Renal pelvis (tissue), 12 donors: ENCODE measurements at places on chromosomes 1 and 21. TPM values are rescaled to one million over a fixed set of nuclear protein-coding genes. Genes with fewer than 3 reads are reported as not detected.

DNA sequence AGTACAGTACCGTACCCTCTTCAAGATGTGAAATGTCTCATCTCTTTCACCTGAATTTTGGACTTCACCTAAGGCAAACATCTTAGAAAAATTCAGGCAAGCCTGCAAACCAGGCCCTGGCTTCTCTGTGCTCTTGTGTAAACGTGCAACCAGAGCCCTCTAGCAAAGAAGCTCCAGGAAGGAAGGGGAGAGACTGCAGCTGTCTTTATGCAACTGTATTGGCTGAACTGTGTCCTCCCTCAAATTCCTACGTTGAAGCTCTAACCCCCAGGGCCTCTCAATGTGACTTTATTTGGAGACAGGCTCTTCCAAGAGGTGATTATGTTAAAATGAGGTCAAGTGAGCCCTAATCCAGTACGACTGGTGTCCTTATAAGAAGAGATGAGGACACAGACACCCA, 60.3 kb downstream of the SLC45A1 start:
- DNase-seq, result no peak

CD1E gene
- polyA plus RNA-seq, result 0.17 TPM

GRCh38 chr1:51898090-51898734, 19.7 kb upstream of the NRDC start:
- peak; percentile 9 for DNase-seq

TFF2 gene
- polyA plus RNA-seq, result not detected

DNA sequence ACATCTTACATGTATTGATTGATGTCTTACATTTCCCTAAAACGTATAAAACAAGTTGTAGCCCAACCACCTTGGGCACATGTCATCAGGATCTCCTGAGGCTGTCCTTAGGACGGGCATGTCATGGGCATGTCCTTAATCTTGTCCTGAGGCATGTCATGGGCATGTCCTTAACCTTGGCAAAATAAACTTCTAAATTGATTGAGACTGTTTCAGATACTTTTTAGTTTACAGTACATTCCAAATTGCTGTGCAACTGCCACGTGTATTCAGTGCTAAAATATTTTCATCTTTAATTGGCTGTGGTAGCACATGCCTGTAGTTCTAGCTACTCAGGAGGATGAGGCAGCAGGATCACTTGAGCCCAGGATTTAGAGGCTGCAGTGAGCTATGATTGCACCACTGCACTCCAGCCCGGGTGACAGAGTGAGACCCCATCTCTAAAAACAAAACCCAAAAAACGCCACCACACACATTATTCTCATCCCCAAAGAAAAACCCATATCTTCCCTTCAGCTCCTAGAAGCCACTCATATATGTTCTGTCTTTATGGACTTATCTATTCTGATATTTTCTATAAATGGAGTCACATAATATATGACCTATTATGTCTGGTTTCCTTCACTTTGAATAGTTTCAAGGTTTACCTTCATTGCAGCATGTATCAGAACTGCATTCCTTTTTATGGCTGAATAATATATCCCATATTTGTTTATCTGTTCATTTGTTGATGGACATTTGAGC, 96.0 kb upstream of the BTG3 start:
- DNase-seq, result no peak

DNA sequence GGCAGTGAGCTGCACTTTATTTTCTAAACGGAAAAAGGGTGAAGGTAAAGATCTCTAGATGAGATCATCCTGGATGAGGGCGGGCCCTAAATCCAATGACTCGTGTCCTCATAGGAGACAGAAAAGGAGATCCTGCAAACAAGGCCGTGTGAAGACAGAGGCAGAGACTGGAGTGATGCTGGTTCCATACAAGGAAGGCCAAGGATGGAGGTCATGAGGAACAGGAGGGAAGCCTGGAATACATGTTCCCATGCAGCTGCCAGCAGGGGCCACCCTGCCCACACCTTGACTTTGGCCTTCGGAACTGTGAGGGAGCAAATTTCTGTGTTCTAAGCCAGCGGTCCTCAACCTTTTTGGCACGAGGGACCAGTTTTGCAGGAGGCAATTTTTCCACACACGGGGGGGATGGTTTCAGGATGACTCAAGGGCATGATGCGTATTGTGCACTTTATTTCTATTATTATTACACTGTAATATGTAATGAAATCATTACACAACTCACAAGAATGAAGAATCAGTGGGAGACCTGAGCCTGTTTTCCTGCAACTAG, 94.3 kb downstream of the PSMG1 start:
- no peak for DNase-seq

NEK2 gene
- polyA plus RNA-seq, result 20.1 TPM

GRCh38 chr1:94056171-94056570, 64.8 kb downstream of the ABCA4 start:
- no peak for DNase-seq

LDLRAD1 gene
- 0.07 TPM for polyA plus RNA-seq

TRNP1 gene
- polyA plus RNA-seq, result 5.5 TPM

GRCh38 chr1:160789702-160790611, 6.0 kb upstream of the LY9 start:
- DNase-seq, result no peak

SLC35F3 gene
- 0.49 TPM for polyA plus RNA-seq

- DNase-seq, result no peak
Measured at GRCh38 chr1:207334337-207334736, 12.9 kb downstream of the CD55 start.

LRRC71 gene
- polyA plus RNA-seq, result 0.96 TPM

- DNase-seq, result no peak
Measured at GRCh38 chr1:20071416-20071815, 1.4 kb downstream of the PLA2G5 start.

- no peak for DNase-seq
Measured at GRCh38 chr1:150273311-150273710, 721 bp downstream of the C1orf54 start.

DNA sequence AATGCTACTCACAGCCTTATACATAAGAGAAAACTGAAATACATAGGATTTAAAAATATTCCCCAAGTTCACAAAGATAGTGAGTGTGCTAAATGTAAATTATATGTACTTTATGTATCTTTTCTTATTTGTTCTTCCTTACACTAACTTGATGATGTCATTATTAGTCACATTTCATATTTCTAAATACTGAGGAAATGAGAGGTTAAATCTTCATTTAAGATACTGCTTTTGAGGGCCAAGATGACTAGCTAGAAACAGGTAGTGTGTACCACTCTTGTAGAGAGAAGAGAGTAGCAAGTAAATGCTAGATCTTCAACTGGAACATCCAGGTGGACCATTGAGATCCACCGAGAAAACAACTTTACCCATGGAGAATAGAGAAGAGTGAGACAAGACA, 29.8 kb downstream of the PYHIN1 start:
- DNase-seq, result no peak

KLHDC7A gene
- 14.3 TPM for polyA plus RNA-seq

DNA sequence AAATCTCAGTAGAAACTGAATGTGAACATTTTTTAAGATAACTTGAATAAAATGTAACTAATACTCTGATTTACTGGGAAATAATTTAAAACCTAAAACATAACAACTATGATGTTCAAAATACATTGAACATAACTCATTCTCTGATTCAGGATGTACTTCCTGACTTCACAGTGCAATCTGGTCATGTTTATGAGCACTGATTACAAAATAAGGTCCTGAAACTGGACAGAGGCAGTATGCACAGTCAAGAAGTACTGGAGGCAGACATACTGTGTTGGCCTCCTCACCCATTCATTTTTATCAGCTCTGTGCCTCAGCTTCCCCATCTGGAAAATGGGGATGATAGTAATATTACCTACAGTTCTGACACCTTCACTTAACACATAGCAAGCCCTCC, 651.3 kb downstream of the PTPRC start:
- DNase-seq, result no peak

OR2T2 gene
- polyA plus RNA-seq, result not detected

DNA sequence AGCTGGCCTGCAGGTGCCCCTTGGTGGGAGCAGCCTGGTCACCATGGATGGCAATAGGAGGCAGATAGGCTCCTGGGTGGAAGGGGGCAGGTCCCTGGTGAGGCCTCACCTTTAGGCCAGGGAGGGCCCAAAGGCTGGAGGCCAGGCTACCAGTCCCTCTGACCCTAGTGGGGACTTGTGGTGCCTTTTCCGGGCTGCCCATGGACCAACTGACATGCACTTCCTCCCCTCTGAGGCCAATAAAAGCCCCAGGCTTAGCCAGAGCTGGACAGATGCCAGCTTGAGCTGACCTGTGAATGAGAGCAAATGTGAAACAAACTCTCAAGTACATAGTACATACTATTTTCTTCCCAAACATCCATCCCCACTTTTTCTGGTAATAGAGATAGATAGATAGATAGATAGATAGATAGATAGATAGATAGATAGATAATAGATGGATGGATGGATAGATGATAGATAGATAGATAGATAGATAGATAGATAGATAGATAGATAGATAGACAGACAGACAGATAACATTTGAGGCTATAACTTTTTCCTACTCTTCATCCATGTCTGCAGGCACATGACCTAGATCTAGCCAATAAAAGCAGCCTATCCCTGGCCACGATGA, 9.2 kb upstream of the CTTNBP2NL start:
- DNase-seq, result no peak

DNA sequence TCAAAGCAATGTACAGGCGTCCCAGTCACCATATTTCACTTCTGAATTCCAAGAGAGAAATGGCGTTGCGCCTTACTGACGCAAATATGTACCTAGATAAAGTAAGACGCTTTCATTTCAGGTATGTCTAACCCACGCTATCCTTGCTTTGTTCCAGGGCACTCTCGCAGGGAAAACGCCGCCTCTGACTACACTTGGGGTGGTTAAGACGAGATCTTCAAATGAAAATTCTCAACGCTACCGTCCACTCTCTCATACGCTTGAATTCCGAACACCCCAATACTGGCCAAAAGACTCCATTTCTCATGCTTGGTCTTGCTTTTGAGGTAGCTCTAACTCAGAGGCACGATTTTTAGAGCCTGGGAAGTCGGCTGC, 736 bp upstream of the ZMPSTE24 start:
- DNase-seq, result no peak

DNA sequence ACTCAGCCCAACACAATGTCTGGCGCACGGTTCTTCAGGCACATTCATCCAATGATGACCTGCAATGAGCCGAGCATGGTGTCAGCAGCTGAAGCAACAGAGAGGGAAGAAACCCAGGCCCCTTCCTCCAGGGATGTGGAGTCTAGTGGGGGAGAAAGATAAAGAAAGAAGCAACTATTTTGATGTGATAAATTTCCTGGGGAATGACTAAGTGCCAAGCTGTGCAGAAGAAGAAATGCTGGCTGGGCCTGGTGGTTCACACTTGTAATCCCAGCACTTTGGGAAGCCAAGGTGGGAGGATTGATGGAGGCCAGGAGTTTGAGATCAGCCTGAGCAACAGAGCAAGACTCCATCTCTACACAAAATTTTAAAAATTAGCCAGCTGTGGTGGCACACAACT, 561.8 kb downstream of the KIF26B start:
- DNase-seq, result no peak

DNA sequence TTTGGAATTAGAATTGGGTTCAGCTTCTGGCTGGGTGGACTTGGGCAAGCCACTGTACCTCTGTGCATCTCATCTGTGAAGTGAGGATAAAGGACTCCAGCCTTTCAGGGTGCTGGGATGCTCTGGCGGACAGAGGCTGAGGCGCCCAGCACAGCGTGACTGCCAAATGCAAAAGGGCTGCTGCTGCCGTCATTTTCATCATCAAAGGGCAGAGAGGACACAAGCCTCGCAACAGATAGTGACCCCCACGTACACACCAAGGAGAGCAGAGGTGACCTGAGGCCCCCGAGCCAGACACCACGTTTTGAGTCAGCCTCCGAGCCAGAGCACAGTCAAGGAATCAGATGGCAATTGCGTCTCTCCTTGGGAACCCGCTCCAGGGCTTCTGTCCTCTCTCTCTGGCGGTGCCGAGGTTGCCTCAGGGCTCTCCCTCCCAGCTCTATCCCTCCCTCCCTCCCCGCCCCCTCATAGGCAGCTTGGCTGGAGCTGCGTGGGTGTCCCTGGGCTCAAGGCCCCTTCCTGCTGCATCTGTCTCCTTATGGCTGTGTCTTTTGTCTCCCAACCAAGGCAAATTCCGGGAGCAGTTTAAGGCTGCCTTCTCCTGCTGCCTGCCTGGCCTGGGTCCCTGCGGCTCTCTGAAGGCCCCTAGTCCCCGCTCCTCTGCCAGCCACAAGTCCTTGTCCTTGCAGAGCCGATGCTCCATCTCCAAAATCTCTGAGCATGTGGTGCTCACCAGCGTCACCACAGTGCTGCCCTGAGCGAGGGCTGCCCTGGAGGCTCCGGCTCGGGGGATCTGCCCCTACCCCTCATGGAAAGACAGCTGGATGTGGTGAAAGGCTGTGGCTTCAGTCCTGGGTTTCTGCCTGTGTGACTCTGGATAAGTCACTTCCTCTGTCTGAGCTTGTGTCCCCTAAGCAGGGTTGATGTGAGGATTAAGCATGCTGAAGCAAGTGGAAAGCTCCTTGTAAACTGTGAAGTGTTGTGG, 9.0 kb downstream of the HCRTR1 start:
- no peak for DNase-seq

OR2L13 gene
- not detected for polyA plus RNA-seq

AADACL4 gene
- polyA plus RNA-seq, result 2.5 TPM

TNFRSF18 gene
- polyA plus RNA-seq, result 0.89 TPM

GRCh38 chr1:225684741-225685140, 31.8 kb upstream of the ENAH start:
- DNase-seq, result no peak

JAM2 gene
- polyA plus RNA-seq, result 10.6 TPM

DNA sequence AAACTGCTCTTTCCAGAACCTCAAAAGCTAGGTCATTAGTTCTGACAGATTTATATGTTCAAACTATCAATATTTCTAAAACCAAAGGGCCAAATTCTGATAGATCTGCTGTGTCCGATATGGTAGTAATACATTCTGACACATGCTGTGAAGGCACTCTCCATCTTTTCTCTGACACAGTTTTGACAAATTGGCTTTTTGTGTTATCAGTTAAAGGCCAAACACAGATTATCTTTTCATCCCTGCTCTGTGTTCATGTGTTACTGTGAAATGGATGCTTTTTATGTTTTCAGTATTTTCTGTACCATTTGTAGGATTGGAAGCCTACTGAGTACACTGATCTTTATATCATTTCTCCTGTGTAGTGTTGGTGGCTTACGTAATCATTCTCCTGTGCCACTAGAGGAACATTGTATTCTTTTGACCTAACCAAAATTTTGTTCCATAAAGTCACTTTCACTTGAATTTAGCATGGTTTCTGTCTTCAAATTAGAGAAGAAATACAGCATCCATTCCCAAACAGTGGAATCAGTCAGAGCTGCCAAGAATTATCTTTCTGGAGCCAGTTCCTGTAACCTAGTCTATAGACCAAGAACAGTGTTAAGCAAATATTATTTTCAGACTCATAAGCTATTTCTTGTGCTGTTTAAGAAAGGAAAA, 137.2 kb downstream of the ADGRL2 start:
- DNase-seq, result no peak

GRCh38 chr1:202578001-202578504, 132.2 kb downstream of the SYT2 start:
- DNase-seq, result peak; percentile 83

MAN1A2 gene
- 48.8 TPM for polyA plus RNA-seq

- DNase-seq, result no peak
Measured at GRCh38 chr1:34887593-34887992, 28.0 kb upstream of the SMIM12 start.

- DNase-seq, result no peak
Measured at GRCh38 chr1:195376190-195376589, 1232.0 kb downstream of the KCNT2 start.

SLFNL1 gene
- 1.0 TPM for polyA plus RNA-seq

- no peak for DNase-seq
Measured at GRCh38 chr1:188582911-188583532, 1754.3 kb downstream of the PLA2G4A start.

GRCh38 chr1:47252795-47253194, 20.8 kb upstream of the TAL1 start:
- no peak for DNase-seq
